Small intestine (tissue), 16 donors: ENCODE measurements at places on chromosomes 12 and 14. TPM values are rescaled to one million over a fixed set of nuclear protein-coding genes. Genes with fewer than 3 reads are reported as not detected.

DNA sequence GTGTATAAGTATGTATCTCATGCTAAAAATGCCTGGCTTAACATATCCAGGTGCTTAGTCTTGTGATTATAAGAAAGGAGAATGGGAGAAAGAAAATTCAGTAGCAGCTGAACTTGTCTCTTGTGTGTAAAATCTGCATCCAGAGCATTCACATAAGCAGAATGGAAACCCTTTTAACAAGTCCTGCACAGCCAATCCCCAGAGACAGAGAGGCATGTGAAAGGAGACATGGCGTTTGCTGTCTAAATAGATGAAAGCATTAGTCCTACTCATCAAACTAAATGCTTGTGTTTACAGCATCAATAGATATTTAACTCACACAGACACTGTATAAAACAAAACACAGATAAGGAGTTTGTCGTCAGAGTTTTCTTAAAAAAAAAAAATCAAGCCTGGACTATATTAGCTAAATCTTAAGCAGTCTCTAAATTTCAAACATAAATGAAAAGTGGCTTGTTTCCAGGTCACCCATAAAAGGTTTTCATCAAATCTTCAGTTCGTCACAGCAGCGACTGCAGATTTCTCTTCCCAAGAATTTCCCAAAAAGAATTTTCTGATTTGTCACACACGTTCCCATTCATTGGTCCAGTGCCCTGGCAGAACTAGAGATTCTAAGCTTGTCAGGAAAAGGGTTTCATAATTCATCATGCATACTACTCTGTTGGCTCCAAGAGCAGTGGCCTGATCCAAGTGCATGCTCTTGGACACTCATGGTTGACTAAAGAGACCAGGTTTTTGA, 249.2 kb downstream of the BTG1 start:
- no peaks in the 10 kb centered on the region for H3K36me3 ChIP-seq
- H3K27ac ChIP-seq: no peak overlapping the region
- H3K4me1 ChIP-seq: no peaks in the 10 kb centered on the region

DNA sequence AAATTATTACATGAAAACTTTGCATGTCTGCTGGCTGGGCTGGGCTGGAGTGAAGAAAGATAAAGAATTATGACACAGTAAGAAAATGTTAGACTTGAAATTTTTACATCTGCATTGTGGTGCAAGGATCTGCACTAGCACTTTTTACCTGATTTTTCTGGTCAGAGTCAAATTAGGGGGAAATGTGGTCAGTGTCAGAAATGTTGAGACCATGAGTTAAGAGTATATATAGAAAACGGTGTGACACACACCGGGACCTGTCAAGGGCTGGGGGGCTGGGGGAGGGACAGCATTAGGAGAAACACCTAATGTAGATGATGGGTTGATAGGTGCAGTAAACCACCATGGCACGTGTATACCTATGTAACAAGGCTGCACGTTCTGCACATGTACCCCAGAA, 90.3 kb downstream of the IGF1 start:
- no peak overlapping the region for H3K4me3 ChIP-seq
- DNase-seq: no peak
- no peaks in the 10 kb centered on the region for H3K36me3 ChIP-seq
- H3K27ac ChIP-seq: no peak overlapping the region
- H3K4me1 ChIP-seq: no peaks in the 10 kb centered on the region
- no peaks in the 10 kb centered on the region for H3K27me3 ChIP-seq

- H3K4me1 ChIP-seq: no peaks in the 10 kb centered on the region
- H3K27ac ChIP-seq: no peak overlapping the region
- peaks cover 2% of the 10 kb centered on the region for H3K27me3 ChIP-seq
Observed at GRCh38 chr14:56452940-56453339, 126.7 kb upstream of the TMEM260 start.

GRCh38 chr14:20631880-20632389, 9.6 kb downstream of the OR6S1 start:
- peaks cover 5% of the 10 kb centered on the region for H3K4me1 ChIP-seq
- H3K27ac ChIP-seq: no peak overlapping the region
- DNase-seq: peak; percentile 59
- H3K36me3 ChIP-seq: no peaks in the 10 kb centered on the region

The ESPL1 gene
- 14.3 TPM for polyA plus RNA-seq

DNA sequence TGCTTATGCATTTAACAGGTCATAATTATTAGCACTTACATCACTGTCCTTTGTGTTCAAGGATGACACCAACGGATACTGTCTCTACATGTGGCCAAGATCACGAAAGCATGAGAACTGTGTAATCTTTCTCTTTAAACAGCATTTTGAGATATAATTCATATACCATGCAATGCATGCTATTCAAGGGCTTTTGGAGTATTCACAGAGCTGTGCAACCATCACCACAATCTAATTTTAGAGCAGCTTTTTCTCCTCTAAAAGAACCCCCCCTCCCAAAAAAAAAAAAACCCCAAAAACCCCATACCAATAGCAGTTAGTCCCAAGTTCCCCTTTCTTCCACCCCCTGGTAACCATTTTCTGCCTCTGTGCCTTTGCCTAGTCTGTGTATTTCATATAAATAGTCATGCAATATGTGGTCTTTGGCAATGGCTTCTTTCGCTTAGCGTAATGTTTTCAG, 60.6 kb downstream of the SPRING1 start:
- no peaks in the 10 kb centered on the region for H3K27me3 ChIP-seq
- no peak overlapping the region for H3K4me3 ChIP-seq
- H3K27ac ChIP-seq: no peak overlapping the region
- no peaks in the 10 kb centered on the region for H3K36me3 ChIP-seq
- no peaks in the 10 kb centered on the region for H3K4me1 ChIP-seq

The MIP gene
- not detected for polyA plus RNA-seq

The LHX5 gene
- polyA plus RNA-seq: not detected

The ERP27 gene
- polyA plus RNA-seq: not detected

GRCh38 chr14:32594766-32595165, 265.7 kb downstream of the AKAP6 start:
- no peak overlapping the region for H3K27ac ChIP-seq
- DNase-seq: no peak
- peaks cover 2% of the 10 kb centered on the region for H3K4me1 ChIP-seq
- H3K27me3 ChIP-seq: no peaks in the 10 kb centered on the region

The CERS5 gene
- 15.4 TPM for polyA plus RNA-seq

DNA sequence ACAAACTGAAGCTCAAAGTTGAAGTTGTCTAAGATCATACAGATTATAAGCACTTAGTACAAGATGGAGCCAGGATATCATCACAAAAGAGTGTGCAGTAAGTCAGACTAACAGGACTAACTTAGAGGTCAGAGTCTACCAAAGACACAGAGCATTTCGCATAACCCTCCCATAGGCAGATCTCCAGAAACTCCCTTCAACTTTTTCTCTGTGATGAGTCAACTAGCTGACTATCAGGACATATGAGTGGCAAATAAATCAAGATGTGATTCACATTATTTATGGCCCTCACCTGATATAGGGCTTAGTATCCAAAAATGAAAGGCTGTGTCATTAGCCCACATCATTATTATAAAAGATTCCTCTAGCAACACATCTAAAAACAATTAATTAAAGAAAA, 484.6 kb downstream of the GALC start:
- no peak overlapping the region for H3K27ac ChIP-seq
- H3K4me3 ChIP-seq: no peak overlapping the region
- H3K4me1 ChIP-seq: no peaks in the 10 kb centered on the region
- no peak for DNase-seq

GRCh38 chr12:25151476-25151875, 43.5 kb downstream of the DNAI7 start:
- peak overlapping the region; percentile 16 for H3K27ac ChIP-seq
- H3K4me1 ChIP-seq: no peaks in the 10 kb centered on the region
- no peaks in the 10 kb centered on the region for H3K36me3 ChIP-seq
- no peak overlapping the region for H3K4me3 ChIP-seq

- no peaks in the 10 kb centered on the region for H3K27me3 ChIP-seq
- H3K4me1 ChIP-seq: no peaks in the 10 kb centered on the region
- H3K4me3 ChIP-seq: no peak overlapping the region
- no peak overlapping the region for H3K27ac ChIP-seq
Observed at GRCh38 chr12:59548930-59549329, 46.9 kb upstream of the SLC16A7 start.

DNA sequence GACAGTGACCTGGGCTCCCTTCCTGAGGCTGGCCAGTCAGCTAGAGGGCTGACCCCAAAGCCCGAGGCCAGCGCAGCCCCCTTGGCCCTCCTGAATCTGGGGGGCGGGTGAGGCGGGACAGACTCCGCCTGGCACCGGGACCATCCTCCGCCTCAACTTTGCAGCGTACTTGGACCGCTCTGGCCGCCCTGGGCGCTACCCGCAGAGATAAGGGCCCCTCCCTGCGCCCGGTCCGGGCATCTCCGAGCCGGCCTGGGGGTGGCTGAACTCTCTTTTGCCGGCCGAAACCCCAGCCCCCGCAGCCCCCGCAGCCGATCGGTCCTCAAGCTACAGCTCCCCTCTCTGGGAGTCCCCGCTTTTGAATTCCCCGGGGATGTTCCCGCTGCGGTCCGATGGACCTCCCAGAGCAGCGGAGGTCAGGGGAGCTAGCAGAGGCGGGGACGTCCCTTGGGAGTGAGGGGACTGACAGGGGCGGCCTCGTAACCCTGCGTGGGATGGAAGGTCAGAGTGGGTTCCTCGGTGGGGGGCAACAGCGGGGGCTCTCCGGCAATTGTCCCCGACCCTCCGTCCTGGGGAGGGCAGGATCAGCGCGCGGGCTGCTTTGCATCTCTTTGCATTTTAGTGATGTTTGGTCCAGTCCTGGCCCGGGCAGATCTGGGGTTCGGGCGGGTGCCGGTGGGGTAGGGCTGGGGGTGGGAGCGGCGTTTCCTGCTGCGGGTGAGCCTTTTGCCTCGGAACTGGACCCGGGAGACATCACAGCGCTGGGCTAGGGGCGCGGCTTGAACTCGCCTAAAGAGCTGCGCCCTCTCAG, at the start of gene CRIP1:
Gene CRIP1, plus strand, starts transcription at position 724 of the 811 bp plus-strand sequence. CDS start 374 bp downstream, outside the sequence.
- peaks cover 2% of the 10 kb centered on the region for H3K36me3 ChIP-seq
- peaks cover 7% of the 10 kb centered on the region for H3K4me1 ChIP-seq
- H3K27ac ChIP-seq: peak within 1 kb of the TSS; percentile 79
- no peaks in the 10 kb centered on the region for H3K27me3 ChIP-seq
- DNase-seq: peak; percentile 64

DNA sequence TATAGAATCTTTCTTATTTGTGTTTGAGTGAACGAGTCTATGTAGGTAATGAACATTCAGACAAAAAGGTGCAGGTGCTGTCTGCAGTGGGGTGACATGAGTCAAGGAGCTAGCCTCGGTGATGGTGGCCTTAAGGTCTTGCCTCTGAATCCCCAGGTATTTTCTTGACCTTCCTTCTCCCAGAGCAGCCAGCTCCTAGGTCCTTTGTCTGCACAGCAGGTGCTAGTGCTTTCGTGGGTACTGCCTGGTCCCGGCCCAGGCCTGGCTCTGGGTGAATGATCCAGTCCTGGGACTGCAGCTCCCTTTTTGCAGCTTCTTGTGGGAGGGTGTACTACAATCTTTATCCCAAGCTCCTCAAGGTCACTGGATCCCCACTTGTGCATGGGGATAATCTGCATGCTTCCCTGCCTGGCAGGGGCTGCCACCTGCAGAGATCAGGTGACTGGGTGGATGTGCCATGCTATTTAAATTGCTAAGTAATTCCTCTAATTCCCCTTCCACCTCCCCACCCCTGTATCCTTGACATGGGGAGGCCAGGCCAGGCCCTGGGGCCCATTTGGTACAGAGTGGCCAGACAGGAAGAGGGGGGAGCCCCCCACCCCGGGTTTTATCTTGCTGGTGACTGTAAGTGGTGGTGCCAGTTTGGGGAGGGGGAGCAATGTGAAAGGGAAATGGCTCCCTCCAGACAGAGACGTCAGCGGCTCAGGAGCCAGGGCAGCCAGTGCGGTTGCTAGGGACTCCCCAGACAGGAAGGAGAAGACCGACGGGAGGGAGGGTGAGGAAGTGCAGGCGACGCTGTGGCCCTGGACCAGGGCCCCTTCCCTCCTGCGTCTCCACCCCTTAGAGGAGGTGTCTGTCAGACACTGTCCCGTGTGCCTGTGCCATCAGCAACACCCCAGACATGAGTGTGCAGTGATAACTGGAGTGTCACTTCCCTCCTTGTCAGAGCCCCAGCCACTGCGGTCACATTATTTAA, 6.7 kb downstream of the VASH1 start:
- H3K27ac ChIP-seq: peak overlapping the region; percentile 33
- H3K36me3 ChIP-seq: no peaks in the 10 kb centered on the region
- peak; percentile 39 for DNase-seq
- H3K4me3 ChIP-seq: no peak overlapping the region
- H3K4me1 ChIP-seq: peaks cover 8% of the 10 kb centered on the region
- H3K27me3 ChIP-seq: peaks cover 10% of the 10 kb centered on the region

The PROX2 gene
- 1.1 TPM for polyA plus RNA-seq

DNA sequence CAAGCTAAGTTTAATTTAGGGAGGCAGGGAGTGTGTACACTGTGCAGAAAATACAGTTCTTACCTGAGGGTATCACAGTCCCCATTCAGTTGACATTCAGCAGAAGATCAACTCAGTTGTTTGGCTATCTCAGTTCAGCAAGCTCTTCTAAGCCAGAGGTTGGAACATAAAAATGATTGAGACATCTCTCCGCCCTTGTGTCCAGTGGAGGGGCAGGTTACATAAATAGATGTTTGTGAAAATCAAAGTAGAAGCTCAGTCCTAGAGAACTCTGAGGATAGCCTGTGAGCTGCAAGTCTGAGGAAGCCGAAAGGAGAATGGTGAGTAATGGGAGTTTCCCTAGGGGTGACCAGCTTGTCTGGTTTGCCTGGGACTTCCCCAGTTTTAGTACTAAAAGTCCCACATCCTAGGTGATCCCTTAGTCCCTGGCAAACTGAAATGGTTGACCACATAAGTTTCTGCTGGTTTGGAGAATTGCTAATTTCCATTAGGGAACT, 251.4 kb upstream of the ATP2B1 start:
- no peak overlapping the region for H3K4me3 ChIP-seq
- H3K4me1 ChIP-seq: no peaks in the 10 kb centered on the region
- no peaks in the 10 kb centered on the region for H3K27me3 ChIP-seq
- H3K36me3 ChIP-seq: no peaks in the 10 kb centered on the region
- peak overlapping the region; percentile 59 for H3K27ac ChIP-seq

DNA sequence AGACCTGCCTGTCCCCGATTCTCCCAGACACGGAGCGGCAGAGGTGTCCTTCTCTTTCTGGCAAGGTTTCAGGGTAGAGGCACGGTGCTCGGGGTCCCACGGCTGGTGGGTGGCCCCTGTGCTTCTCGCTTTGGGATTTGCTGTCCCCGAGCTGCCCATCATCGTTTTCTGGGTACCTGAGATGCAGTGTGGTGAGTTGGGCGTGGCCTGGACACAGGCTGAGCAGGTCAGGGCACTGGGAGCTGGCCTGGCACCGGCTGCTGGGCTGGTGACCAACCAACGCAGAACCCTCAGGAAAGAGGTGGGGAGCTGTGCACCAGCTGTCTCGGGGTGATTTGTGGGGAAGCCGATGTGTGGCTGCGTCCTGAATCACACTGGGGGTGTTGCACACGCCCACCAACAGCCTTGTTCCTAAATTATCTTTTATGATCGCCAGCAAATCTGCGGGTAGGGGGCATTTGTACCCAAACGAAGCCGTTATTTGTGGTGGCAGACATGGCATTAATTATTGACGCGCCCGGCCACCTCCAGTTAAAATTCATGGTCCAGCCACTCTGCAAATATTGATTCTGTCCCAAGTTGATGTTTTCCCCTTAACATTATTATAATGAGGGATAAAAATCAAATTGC, 61.0 kb downstream of the KIF26A start:
- H3K4me1 ChIP-seq: no peaks in the 10 kb centered on the region
- no peak for DNase-seq
- no peak overlapping the region for H3K27ac ChIP-seq
- no peaks in the 10 kb centered on the region for H3K27me3 ChIP-seq
- no peak overlapping the region for H3K4me3 ChIP-seq

GRCh38 chr12:104604070-104604994, 147.6 kb downstream of the CHST11 start:
- H3K27me3 ChIP-seq: no peaks in the 10 kb centered on the region
- H3K4me1 ChIP-seq: no peaks in the 10 kb centered on the region
- no peak overlapping the region for H3K4me3 ChIP-seq
- H3K36me3 ChIP-seq: no peaks in the 10 kb centered on the region
- no peak overlapping the region for H3K27ac ChIP-seq

The GPRC5D gene
- 1.4 TPM for polyA plus RNA-seq

The OSBPL8 gene
- polyA plus RNA-seq: 8.2 TPM
